ENCODE measurements at places on chromosomes 11 and 22. TPM values are rescaled to one million over a fixed set of nuclear protein-coding genes. Genes with fewer than 3 reads are reported as not detected.

The CASP1 gene
- polyA plus RNA-seq: 4.7 TPM

The FBXO7 gene
- 92.5 TPM for polyA plus RNA-seq

The OR51E2 gene
- polyA plus RNA-seq: 0.43 TPM

The EFCAB6 gene
- polyA plus RNA-seq: 0.59 TPM

The OR5I1 gene
- polyA plus RNA-seq: not detected

DNA sequence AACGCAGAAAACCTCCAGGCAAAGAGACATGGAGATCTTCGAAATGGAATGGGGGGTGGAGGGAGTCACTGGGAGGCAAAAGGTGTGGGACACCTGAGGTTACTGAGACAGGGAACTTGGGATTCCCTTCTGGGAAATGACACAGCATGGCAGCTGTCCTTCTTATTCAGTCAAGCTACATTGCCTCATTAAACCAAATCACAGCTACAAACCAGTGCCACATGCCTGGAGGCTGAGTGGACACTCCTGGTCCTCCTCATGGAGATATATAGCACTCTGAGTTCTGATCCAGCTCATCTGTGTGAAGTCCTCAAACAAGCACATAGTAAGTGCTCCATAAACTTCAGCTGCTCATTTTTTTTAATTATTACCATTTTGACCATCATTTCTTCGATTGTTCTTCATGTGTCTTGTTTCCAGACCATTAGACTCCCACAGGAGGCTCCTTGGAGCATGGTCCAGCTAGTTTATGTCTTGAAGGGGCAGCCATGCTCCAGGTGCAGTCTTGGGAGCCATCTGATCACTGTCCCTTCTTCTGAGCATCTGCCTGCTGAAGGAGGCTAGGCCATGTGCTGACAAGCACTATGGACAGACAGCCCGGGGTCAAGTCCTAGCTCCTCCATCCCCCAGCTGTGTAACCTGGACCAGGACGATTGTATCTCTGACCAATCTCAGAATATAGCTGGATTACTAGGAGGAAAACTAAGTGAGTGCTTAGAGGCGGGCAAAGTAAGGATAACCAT, 9.7 kb upstream of the FXYD2 start:
- DNase-seq: no peak
